OCI-M1 (cell line): ENCODE measurements at places on chromosomes 3 and 15.
A peak's percentile ranks its signal among the peaks of the same experiment; 100 is the strongest.

DNA sequence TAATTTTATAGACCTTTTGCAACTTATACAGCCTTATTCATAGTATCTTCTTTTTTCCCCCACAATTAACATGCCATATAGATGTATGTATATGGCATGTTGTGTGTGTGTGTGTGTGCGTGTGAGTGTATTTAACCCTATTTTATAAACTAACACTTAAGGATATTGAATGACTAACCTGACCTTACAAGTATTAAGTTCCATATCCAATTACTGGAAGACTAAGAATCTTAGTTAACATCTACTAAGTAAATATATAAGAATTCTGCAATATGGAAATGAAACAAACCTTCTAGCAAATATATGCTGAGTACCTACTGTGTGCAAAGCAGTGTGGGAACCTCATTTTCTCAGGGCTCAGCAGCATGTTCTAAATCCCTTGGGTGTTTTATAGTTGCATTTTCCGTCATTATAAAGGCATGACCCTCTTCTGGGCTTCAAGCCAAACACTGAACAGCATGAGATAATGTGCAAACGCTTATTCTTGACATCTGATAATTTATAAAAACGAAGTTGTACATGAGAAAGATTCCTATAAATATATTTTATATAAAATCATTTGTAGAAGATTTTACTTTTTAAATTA, 105.5 kb downstream of the NLGN1 start:
- peak; percentile 59 for DNase-seq

GRCh38 chr15:88269356-88270062, 13.0 kb upstream of the NTRK3 start:
- no peak for DNase-seq

DNA sequence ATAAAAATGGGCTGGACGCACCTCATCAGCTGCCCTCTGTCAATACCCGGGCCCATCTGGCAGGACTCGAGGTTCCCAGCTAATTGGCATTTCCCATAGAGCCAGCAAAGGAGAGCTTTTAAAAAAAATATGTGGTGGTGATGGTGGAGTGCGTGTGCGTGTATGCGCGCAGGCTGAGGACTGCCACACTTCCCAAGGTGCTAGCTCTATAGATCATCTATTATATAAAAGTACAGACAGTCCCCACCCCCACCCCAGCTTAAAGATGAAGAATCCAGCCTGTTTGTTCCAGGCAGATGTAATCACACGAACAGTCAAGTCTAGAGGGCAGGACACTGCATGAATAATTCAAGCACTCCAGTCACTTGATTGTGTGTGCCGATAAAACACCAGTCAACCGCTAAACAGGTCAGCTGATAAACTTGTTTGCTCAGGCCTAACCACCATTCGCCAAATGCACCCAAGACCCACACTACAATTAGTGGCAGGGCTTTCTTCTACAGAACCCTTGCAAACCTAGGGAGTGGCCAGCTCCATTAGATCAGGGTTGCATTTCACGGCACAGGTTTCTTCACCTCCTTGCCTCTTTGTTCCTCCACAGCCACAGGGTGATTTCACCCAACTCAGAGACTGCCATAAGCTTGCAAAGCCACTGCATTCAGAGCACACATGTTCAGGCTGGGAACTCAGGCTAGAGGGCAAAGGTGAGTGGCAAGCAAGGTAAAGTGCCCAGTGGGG, 5.8 kb downstream of the TLE3 start:
- DNase-seq: peak; percentile 89

GRCh38 chr3:40054568-40055222, 245.3 kb downstream of the MYRIP start:
- DNase-seq: no peak

- no peak for DNase-seq
Measured at GRCh38 chr3:171783626-171784025, 26.7 kb downstream of the PLD1 start.

- DNase-seq: peak; percentile 35
Measured at GRCh38 chr15:51982770-51983103, 11.2 kb upstream of the LEO1 start.

GRCh38 chr15:68921926-68922325, 8.4 kb upstream of the SPESP1 start:
- DNase-seq: no peak

DNA sequence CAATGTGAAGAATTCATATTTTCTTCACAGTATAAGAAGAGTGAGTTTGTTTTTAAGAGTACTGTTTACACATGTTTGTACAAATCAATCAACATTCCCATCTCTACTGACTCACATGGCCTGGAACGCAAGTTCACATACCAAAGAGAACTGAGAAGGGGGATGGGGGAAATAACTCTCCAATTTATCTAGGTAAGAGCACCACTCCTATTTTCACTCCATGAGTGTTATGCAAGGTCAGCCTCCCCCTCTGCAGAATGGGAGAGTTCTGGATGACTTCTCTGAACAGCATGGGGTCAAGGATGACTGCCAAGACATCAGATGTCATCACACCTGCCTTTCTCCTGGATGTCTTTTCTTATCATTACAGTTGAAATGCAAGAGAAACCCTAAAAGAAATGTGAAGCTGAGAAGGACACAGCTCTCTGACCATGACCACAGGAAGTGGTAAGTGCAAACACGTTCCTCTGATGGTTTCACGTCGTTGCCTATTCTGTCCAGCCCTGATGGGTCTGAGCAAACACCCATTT, 95.2 kb downstream of the SEMA6D start:
- DNase-seq: no peak
